ENCODE measurements at places on chromosomes 2 and 18.
A peak's percentile ranks its signal among the peaks of the same experiment; 100 is the strongest.

GRCh38 chr2:127841466-127842178 is 16.3 kb downstream of the POLR2D start:
- DNase-seq: no peak

DNA sequence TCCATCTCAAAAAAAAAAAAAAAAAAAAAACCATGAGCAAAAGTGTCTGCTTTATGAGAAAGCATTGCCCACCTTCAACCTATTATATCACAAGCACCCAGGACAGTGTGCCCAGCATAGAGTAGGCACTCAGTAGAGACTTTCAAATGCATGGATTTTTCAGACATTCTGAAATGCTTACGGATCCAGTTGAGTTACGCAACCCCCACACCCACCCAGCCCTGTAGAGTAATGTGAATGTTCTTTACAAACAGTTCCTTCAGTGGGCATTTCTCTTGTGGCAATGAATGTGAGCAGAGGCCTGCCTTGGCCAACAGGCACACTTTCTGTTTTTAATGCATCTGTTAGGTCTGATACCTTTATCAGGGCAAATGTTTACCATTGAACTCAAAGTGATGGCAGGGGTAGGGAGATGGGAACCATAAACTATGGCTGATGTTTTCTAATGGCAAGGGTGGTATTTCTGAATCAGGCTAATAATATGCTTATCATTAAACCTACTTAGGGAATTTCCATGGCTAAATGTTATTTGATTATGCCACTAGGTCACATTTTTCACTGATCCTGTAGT is 65.0 kb upstream of the RPL31 start:
- DNase-seq: no peak

GRCh38 chr2:224248944-224249371 is 152.9 kb downstream of the FAM124B start:
- peak; percentile 20 for DNase-seq

- no peak for DNase-seq
Observed at GRCh38 chr2:152154462-152154861, 21.1 kb downstream of the STAM2 start.

Data from IMR-90 (cell line).